ENCODE measurements at places on chromosomes 5 and 9.

- no peak for DNase-seq
These were observed 29.8 kb upstream of the ENHO start for GRCh38 chr9:34552606-34552981.

- no peak for DNase-seq
These were observed 1.9 kb downstream of the ZNF354B start for GRCh38 chr5:178861627-178862026.

DNA sequence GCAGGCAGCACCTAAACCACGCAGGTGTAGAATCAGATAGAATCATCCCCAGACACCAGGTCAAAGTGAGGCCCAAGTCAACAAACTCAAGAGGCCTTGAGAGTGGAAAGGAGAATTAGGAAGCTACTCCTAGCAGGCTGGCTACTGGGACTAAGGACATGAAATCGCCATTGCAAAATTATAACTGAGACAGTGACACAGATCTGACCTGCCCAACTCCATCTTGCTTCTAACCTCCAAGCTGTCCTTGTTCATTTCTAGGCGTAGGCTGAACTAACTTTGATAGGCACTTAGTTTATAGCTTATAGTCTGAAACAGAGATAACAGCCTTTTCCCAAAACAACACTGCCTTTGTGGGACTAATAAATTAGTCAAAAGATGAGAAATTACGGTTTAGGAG, 52.8 kb downstream of the ACTL7B start:
- no peak for DNase-seq

DNA sequence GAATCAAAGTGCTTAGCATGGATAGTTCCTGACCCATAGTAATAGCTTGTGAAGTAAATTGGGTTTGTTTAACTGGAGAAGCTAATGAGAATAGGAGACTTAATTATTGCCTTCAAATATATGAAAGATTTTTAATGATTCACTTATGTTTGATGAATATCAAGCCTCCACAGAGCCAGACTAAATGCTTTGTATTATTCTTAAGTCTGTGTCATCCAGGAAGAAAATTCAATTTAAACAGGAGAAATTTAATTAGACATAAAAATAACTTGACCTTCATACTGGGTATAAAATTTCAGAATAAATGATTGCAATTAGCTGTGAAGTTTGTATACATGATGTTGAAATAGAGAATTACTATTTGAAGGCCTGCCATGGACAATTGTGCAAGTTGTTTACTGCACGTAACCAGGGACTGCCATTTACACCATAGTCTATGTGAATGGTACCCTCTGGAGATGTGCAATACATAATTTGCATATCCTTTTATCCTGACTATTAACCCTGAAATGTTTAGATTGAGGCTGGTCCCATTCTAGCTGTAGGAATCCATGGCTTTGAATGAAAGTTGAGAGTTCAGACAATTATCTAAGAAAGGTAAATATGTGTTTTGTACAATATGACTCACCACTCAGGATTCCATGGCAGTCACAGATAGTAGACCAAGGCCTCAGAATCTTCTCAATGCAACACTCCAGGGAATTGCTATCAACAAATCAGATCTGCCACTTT, 133.5 kb upstream of the IL12B start:
- DNase-seq: no peak

DNA sequence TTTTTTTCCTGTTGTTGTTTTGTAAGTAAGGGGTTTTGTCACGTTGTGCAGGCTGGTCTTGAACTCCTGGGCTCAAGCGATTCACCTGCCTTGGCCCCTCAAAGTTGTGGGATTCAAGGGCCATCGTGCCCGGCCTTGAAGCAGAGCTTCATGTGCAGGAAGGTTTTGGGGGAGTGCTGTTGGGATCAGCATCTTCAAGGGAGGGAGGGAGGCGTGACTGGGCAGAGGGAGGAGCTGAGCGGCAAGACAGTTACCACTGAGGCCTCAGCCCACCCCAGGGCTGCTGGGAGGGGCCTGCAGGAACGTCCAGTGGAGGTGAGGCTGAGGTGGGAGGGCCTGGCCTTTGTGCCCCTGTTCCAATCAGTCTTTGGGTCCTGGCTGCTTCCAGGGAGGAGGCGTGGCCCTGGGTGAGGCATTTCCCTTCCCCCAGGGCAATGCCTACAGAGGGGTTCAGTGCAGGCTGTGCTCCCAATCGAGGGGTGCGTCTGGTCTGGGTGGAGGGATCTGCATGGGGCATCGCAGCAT, 21.4 kb downstream of the OR2V1 start:
- no peak for DNase-seq

GRCh38 chr5:2700876-2701275, 50.6 kb downstream of the IRX2 start:
- DNase-seq: no peak

- DNase-seq: no peak
These were observed 164.4 kb upstream of the NR3C1 start for GRCh38 chr5:143567583-143568504.
